ENCODE measurements at places on chromosomes 6 and 20.

DNA sequence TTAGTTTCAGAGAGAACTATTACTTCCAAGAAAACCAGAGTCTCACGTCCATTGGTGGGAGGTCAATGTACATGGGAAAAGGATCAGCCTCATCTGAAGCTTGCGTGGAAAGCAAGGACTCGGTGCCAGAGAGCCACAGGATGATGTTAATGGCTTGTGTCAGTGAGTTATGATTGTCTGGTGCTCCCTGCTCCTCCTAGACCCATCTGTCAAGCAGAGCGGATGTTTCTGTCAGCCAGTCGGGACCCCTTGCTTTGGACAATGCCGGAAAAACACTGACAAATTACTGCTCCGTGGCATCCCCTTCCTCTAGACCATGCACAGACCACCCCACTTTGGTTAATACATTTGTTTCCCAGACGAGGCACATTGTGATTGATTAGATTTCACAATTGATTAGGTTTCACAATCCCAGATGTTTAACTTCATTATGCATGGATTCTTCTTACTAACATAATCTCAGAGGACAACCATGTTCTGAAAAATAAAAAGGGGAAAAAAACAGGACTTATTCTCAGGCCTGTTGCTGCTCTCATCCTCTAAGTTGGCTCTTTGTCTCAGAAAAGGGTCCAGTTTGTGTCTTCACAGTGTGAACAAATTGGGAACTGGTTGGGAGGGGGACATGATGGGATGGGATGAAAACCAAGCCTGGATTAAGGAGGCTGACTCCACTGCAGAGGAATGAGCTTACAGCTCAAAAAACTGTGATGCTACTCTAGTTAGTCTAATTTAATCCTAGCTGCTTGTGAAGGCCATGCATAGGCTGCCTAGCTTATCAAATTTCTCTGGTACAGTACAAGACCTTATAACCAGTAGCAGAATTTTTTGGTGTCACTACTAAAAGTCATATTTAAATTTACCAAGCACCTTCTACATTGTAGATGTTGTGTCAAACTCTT, 51.9 kb downstream of the UNC5CL start:
- no peak for DNase-seq

DNA sequence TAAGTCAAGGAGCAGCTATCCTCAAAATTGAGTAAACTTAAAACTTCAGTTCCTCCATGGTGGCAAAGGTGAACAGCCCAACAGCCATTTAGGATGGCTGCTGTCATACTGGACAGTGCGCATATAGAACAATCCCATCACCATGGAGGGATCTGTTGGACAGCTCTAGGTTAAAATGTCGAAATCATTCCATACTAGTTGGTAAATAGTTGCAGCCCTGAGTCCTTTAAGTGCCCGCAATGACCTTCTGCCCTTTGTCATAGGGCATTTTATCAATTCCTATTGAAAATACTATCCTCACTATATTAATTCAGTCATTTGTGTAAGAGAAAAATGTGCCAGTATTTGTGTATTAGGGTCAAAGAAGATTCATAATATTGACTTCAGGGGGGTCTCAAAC, 8.9 kb upstream of the ARMH2 start:
- DNase-seq = no peak

DNA sequence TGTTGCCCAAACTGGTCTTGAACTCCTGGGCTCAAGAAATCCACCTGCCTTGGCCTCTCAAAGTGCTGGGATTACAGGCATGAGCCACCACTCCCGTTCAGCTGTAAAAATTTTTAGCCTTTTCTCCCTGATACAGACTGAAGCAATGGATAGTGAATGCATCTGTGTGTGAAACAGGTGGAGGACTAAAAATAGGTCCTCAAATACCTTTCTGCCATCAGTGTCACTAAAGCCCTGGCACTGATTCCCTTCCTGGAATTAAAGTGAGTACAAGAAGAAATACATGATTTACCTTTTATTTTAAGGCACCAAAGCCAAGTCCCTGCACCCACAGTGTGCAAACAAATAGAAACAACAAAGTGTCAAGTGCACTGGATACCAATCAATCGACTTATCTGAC, 25.1 kb downstream of the TULP4 start:
- DNase-seq = no peak

DNA sequence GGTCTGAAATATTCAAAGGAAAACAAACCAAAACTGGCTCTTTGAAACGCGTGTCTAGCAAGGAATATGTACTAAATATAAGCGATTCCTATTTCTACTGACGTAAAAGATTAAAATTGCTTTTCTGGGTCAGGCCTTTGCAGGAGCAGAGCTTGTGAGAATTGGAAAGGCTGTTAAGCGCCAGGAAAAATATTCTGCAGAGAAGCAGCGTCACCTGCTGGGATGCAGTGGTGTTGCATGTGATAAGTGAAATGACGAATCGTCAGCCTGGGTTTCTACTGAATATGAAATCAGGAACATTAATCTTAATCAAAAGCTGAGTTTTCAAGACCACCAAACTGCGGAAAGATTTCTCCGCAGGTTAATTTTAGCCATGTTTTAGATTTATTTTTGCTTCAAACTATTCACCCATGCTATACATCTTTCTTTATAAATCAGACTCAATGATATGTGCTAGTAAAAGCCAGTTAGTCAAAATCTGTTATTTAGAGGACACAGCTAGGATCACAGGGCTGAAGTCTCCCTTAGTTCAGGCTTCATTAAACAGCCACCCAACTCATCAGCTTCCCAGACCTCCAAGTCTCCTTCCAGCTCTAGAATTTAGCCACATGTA, 67.4 kb downstream of the ALDH8A1 start:
- DNase-seq = peak; percentile 76

DNA sequence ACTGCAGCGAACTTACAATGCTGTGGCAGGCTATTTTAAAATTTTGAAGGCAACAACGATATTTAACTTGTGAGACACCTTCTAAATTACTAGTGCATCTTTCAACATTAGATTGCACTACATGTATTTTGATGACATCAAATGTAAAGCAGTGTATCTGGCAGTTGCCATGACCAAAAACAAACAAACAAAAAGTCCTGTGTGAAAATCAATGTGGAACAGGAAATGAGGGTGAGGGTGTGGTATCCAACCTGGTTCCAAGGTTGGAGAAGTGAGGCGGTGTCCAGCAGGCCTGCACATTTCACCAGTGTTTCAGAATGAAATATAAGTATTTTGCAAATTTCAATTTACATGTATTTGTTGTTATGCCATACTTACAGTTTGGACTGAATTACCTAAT, 112.0 kb downstream of the LAMP5 start:
- DNase-seq = no peak

GRCh38 chr20:56828402-56828801, 199.3 kb downstream of the TFAP2C start:
- no peak for DNase-seq

DNA sequence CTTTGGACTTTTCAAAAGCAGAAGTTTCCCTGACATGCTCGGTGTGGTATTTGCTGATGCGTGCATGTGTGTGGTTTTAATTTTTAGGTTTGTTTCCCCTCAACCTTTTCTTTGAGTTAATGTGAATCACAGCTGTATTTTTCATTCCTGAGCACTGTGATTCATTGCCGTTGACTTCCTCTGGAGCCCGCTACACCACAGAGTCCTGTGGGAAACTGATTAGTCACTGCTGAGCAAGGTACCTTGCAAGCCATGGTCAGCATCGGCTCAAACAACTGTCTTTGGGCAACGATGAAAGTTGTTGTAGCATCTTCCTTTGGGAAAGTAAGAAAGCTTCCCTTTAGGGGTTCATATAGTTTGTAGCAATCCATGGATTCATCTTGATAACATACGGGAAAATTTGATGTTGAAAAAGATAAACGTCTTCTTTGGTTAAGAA, 57.5 kb downstream of the RIN2 start:
- DNase-seq = peak; percentile 98

DNA sequence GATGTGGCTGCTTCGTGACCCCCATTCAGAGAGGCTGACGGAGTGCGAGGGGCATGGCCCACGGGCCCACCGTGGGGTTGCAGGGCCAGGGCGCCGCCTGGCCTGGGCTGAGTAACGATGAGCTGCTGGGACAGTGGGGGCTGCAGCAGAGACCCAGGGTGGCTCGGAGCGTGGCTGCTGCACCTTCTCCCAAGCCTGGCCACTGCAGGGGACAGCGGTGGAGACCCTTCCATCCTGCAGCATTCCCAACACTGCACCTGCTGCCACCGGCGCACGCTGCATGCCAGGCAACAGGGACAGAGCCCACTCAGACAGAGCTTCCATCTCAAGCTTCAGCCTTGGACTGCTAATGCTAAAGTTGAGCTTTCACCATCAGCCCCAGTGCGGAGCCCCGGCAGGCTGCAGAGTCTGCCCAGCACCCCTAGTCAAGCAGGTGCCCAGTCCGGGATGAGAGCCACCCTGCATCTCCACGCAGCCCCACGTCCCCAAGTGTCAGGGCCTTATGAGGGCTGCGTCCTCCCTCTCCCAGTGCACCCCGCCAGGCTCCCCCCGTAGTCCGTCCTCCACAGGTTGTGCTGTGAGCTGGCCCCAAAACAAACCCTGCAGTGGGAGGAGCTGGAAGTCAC, 89.4 kb upstream of the AFDN start:
- no peak for DNase-seq

Measured in A172 (cell line).